Femur (tissue), 1 donor: ENCODE measurements at places on chromosomes 6 and 20.

- DNase-seq = peak; percentile 76
Observed at GRCh38 chr20:33437141-33437911, 6.2 kb downstream of the SNTA1 start.

GRCh38 chr20:50915424-50915823, 15.8 kb downstream of the ADNP start:
- DNase-seq = no peak

DNA sequence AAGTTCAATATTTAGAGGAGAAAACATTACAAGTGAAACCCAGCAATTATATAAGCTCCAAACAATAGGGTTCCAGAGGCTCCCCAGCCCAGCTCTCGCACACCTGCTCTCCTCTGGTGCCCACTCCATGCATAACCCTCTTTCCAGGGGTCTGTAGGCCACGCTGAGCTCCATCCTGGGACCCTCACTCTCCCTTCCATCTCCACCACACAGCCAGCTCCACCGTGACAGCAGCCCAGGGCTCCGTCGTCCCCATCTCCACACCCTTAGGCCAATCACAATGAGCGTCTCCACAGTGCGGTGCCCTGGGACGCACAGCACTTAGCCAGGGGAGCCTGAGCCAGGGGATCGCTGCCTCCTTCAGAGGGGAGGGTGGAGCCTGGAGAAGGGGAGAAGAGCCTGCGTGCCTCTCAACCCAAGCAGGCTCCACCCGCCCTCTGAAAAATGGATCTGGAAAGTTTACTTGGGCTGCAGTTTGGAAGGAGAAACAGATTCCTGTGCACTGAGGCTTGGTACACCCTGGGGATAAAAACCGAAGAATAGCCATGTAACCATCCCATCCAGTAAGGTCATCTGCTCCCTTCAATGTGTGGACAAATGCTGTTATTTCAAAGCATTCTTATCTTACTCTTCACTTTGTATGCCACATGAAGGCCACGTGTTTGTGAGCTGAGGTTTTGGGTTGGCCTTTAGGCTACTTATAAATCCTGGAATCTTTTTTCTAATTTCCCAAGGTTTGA, 72.4 kb upstream of the GGTLC1 start:
- no peak for DNase-seq

GRCh38 chr6:117840541-117840983, 66.5 kb upstream of the SLC35F1 start:
- no peak for DNase-seq

DNA sequence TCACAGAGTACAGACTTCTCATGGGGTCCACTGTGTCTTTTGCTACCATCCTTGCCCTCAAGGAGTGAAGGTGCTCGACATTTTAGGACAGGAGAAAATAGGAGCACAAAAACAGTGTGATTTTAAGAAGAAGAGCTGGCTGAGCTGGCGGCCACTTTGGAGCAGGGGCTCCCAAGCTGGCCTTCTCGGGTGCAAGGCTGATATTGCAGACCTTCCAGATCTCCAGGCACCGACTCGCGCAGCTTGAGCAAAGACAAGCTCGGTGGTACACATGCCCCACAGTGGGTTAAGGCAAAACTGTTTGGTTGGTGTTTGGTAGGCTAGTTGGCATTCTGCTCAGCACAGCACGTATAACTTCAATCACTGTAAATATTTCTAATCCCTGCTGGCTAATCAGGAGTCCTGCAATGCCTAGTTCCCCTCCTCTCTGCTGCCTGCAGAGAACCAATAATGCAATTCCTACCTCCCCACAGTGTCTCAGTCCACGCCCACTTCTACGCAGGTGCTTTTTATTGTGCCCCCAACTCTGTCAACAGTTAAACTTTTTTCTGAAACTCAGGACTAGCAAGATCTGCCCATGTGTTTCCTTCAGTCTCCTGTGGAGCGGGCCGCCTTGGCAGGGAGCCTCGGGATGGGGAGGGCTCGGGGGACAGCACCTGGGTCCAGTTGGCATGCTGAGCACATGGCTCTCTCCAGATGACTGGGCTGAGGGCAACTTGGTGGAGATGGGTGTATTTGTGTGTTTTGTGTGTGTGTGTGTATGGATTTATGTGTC, 12.7 kb upstream of the SMOC2 start:
- no peak for DNase-seq

DNA sequence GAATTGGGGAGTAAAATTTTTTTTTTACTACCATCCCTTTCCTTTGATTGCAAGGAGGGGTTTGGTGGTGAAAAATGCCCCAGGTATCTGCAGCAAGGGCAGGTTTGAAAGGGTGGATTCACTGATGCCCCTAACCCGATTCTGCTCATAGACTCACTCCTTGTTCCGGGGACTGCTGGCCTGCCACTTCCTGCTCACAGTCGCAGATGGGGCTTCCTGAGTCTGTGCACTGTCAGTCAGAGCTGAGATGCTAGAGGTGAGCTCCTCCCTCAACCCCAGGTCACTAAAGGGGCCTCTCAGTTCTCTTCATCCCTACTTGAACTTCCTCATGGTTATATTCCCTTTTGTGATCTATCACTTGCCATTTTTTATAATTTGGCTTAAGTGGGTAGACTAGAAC, 357.9 kb downstream of the FARS2 start:
- DNase-seq = no peak

GRCh38 chr6:108837236-108837971, 10.8 kb upstream of the ARMC2 start:
- no peak for DNase-seq

- DNase-seq = no peak
Observed at GRCh38 chr20:32820698-32821377, 1.1 kb downstream of the MAPRE1 start.

DNA sequence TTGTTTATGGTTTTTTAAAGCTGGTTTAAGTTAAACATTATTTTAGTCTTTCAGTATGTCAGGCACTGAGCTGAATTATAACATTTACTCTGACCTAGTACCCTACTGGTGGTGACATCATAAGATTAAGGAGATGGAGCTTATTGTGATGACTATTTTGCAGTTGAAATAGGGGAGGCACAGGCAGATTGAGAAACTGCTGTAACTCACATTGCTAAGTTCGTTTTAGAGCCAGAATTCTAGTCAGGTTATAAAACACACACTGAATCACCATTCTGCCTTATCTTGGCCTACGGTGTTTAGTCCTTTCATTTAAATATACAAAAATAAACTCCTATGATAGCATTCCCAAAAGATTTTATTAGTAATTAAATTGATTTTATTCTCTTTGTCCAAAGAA, 584.1 kb downstream of the TFAP2A start:
- no peak for DNase-seq

DNA sequence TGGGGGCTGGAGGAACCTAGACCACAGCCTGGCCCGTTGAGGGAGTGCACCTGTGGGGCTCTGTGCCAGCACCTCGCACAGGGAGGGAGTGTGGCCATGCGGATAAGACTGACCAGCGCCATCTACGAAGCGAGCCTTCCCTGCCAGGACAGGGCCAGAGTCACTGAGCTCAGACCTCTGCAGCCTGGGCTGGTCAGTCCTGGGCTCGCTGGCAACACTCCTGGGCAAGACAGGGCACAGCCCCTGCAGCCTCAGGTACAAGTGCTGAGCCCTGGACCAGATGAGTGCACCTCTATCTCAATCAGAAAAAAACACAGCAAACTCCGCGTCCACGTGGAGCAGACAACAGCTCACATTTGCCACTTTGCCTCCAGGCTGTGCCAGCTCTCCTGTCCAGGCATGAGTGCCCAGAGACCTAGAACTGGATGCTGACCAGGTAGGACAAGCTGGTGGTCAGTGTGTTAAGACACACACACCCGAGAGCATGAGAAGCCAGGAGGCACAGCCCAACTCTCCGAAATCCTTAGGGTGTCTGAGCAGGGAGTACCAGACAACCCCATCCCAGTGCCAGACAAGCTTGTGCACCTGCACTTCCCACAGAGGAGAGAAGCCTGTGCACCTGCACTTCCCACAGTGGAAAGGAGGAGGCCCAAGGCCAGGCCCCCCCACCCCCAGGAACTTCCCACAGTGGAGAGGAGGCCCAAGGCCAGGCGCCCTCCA, 4.9 kb downstream of the ARFRP1 start:
- DNase-seq = no peak

DNA sequence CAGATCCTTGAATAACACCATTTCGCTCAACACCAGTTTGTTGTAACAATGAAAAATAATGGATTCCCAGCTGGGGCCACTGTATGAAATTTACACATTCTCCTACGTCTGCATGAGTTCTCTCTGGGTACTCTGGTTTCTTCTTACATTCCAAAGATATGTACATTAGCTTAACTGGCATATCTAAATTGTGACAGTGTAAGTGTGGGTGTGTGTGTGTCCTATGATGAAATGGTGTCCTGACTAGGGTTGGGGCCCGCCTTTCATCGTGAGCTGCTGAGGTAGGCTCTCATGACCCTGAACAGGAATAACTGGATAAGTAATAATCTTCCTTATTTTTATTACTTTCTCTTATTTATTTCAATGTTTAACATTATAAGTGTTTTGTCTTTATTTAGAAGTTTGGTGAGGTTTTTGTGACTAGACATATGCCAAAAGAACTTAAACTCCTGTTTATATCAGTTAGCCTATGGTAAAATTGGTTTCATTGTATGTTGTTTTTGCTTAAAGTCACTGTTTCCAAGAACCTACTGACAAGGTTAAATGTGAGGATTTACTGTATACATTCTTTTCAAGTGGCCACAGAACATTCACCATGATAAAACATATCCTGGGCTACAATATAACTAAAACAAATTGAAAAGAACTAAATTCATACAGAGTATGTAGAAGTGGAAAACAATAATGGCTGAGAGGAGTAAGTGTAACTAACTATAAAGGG, 42.4 kb downstream of the RBL1 start:
- no peak for DNase-seq

DNA sequence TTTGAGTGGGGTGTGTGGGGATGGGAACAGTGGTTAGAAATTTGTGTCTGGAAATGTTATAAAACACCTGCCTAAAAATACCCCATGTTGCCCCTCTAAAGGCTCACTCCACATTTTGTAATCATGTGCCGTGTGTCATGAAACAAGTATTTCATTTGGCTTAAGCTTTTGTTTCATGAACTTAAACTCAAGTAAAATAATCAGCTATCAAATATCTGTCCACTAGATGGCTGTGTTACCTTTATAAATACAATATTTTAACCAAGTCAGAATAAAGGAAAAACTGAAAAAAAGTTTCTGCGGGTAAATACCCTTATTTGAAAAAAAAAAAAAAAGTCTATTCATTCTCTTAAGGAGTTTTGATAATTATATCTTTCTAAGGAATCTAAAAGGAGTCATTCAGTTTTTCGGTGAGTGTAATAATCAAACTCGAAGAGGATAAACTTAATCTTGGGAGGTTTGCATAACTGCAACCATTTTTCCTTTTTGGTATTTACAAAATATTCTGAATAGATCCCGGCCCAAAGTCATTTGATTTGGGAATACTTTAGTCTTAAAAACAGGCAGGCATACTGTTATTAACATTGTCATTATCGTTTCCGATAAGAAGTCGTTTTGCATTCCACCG, 29.9 kb upstream of the MTRF1L start:
- DNase-seq = no peak

DNA sequence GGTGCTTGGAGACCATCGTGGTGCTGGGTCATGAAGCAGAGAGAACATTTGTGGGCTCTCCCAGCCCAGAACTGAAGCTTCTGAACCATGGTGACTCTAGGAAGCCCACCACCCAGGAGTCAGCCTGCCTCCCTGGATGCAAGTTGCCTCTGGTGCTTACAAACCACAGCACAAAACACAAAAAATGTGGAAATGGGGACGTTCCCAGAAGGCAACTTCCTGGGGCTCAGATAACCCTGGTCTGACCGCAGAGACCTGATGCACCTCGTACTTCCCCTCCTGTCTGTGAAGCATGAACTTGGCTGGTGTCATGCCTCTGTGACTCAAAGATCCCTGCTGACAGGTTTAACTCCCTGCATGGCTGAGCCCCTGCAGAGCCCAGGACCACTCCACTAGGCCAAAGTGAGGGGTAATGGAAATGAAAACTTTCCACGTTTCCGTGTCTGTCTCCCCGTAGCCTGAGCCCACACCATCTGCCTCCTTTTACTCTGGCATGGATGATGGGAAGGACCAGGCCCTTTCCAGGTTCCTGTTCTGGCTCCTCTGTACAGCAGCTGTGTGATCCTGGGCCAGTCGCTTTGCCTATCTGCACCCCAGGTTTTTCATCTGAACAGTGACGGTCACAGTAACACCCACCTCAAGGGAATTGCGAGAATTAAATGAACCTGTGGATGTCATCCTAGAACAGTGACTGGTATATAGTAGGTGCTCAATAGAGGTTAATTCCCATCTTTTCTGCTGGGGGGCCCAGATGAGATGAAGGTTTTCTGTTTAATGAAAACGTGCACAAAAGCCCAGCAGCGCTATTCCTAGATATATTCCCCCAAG, 57.7 kb downstream of the PPP1R16B start:
- no peak for DNase-seq

DNA sequence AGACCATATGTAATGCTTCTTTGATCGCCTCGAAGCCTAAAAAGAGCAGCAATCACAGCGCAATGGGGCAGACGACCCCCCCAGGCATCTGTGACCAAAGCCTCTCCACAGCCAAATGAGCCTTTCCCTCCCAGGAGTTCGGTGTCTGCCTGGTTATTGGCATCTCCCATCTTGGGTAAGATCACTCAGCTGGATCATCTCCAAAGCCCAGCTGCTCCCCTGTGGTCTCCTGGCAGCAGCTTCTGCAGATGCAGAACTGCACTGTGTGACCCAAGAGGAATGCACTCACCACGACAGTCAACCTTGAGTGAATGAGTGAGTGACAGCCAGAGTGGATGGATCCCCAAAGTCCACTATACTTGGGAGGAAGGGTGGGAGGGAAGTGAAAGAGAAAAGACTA, 44.8 kb upstream of the IYD start:
- peak; percentile 33 for DNase-seq

GRCh38 chr6:161141173-161141572, 132.7 kb downstream of the AGPAT4 start:
- DNase-seq = no peak

GRCh38 chr6:26235302-26235670, 129.7 kb upstream of the BTN3A2 start:
- no peak for DNase-seq

DNA sequence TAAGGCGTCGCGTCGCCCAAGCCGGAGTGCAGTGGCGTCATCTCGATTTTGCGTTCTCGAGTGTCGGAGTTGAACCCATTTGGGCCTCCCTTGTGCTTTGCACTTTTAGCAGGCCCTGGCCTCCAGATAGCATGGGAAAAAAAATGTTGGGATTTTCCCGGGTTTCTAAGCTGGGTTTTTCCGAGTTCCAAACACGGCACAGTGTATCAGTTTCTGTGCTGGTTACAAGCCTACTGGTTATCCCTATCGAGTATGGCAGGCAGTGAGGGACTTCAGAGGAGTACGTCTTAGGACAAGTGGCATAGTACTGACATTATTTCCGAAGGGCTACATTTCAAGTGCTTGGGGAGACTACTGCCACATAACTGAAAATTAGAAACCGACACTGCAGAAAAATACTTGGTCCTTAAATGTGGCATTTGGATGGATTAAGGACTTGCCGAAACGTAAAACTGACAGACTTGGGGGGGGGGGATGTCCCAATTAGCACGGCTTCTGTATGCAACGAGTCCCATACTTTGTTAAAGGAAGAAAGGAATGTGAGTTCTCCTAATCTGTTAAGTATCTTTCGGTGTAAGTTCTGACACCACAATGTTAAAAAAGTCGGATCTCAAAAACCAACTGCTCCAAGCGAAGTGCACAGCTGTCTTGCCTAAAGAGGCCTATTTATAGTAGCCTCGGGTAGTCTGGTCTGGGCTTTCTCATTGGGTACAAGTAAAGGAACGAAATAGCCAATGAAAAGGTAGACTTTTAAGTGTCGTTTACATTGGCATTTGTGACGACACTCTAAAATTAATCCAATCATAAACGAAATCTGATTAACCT, 70.2 kb downstream of the HFE start:
- peak; percentile 94 for DNase-seq

GRCh38 chr6:119078376-119079282, at the start of gene FAM184A:
Gene FAM184A, minus strand, starts transcription at chr6:119078664. Its CDS starts 365 bp downstream, at chr6:119078299.
- DNase-seq = peak; percentile 74

GRCh38 chr6:21972516-21972915, 324.3 kb downstream of the PRL start:
- DNase-seq = no peak
